Stimulated activated CD4-positive, alpha-beta T cell treated with anti-CD3 and anti-CD28 coated beads, Interleukin-12 subunit alpha, Interleukin-12 subunit beta, amount 100 ng/mL, for 24 hours (primary cell): ENCODE measurements at places on chromosomes 3 and 15.

DNA sequence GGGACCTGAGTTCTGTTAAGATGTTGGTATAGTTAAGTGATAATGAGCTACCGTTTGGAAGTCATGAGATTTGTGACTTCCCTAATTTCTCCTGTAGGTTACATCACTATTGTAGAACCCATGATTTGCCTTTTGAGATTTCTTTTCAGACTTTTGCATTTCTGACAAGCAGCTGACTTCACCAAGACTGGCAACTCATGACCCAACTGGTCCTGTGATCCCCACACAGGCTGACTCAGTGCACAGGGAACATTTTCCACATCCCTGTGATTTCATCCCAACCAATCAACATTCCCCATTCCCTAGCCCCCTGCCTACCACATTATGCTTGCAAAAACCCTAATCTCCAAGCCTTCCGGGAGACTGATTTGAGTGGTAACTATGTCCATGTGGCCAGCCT lies 242.1 kb upstream of the PDZRN3 start:
- no peak for DNase-seq

DNA sequence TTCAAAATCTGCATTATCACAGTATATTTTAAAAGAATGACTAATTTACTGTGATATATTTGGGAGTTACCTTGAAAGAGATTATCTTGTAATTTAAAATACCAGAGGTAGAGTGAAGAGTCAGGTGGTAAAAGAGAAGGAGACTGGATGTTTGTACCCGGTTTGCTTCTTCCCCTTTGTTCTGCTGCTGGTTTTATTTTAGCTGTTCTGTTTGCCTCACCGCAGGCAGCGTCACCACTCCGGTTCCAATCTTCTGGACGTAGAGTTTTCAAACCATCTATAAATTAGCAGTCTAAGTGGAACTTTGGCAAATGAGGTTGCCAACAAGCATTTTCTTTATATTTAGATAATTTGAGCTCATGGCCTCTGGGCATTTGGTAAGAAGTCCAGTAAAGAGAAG lies 38.2 kb downstream of the PPARG start:
- no peak for DNase-seq

DNA sequence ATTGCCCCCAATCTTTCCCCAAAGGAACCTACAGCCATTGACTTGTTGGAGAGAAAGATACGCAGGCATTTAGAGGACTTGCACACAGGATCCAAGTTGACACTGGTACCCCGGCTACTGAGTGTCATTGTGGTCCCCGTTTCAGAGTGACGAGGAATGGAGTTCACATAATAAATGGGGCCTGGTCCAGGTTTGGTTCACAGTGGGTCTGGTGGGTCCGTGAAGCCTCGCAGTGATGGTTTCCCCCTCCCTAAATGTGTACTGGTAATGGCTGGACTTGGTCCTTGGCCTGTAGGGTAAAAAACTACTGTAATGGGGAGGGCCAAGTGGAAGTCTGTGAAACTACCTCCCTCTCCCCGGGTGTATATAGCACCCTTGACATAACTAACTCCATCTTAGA lies 232.1 kb upstream of the LYSMD4 start:
- no peak for DNase-seq

GRCh38 chr15:68420186-68420684 lies 11.7 kb downstream of the ITGA11 start:
- DNase-seq, result no peak

GRCh38 chr3:124609402-124609801 lies 120.8 kb upstream of the UMPS start:
- DNase-seq, result no peak
